Activated CD8-positive, alpha-beta T cell treated with anti-CD3 and anti-CD28 coated beads for 36 hours (primary cell): ENCODE measurements at places on chromosomes 1 and 21.
A peak's percentile ranks its signal among the peaks of the same experiment; 100 is the strongest.

DNA sequence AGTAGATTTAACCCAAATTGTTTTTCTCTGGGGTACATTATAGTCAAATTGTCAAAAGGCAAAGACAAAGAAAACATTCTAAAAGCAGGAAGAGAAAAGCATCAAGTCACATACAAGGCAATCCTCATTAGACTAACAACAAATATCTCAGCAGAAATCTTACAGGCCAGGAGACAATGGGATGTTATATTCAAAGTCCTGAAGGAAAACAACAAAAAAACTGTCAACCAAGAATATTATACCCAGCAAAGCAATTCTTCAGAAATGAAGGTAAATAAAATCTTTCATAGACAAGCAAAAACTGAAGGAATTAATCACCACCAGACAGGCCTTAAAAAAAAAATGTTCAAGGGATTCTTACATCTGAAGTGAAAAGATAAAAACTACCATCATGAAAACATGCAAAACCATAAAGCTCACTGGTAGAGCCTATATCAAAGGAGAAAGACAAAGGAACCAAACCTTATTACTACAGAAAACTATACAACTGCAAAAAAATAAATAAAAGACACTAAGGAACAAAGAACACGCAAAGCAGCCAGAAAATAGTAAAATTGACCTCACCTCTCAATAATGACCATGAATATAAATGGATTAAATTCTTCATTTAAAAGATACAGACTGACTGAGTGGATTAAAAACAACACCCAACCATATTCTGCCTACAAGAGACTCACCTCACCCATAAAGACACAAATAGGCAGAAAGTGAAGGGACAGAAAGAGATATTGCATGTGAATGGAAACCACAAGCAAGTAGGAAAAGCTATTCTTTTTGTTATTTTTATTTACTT is 113.8 kb upstream of the ZC3H11B start:
- no peak for DNase-seq

DNA sequence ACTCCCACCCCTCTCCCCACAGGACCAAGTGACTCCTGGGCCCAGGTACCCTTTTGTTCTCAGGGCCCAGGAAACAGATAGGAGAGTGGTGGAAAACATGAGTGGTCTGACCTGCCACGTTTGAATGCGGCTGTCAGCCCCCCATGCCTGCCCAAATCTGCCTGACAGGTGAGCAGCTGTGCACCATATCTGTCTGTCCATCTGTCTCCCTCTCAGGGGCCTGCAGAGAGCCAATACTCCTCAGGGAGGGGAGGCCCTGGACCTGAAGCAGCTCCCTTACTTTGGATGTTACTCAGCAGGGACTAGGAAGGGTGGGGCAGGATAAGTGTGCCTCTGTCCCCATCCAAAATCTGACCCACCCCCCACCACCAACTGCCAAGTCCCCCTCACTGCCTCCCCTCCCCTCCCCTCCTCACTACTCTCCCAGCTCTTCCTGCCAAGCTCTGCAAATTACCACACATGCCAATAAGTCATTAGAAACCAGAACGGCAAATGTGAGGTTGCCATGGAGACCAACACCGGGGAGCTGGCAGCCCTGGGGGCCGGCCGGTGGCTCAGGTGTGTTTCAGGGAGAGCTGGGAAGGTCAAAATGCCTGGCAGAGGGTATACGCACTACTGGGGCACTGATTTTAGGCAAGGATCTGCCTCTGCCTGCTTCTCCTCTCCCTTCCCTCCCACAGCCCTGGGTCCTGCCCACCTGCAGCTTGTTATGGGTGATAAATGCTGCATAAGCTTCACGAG is 11.5 kb downstream of the LRRN2 start:
- DNase-seq, result no peak

DNA sequence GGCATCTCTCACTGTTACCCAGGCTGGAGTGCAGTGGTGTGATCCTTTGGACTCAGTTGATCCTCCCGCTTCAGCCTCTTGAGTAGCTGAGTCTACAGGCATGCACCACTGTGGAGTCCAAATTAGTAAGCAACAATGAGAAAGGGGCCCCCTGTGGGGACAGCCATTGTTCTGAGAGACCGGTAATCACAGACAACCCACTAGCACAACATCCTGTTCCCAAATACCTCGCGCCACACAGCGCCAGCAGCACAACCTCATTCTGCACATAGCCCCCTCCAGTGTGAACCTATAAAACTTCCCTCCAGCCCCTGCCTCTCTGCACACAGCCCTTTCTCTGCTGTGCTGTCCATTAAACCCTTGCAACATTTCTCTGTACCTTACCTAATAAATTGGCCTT is 226.4 kb downstream of the DYRK1A start:
- peak; percentile 8 for DNase-seq

DNA sequence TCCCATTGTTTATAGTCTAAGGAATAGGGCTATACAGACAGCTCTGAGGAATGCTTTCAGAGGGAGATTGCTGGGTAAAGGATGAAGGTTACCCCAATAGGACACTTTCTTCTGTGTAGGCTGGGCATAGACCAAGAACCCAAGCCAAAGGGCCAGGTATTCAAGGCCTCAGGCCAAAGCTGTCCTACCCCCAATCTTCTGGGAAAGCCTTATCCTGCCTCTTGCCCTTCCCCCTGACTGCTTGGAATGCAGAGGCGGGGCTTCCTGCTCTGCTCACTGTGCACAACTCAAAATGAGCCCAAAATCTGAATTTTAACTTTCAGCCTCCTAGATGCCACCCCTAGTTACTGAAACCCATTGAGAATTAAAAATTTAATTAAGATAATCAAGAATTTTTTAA is 2.2 kb downstream of the OR10Z1 start:
- no peak for DNase-seq

DNA sequence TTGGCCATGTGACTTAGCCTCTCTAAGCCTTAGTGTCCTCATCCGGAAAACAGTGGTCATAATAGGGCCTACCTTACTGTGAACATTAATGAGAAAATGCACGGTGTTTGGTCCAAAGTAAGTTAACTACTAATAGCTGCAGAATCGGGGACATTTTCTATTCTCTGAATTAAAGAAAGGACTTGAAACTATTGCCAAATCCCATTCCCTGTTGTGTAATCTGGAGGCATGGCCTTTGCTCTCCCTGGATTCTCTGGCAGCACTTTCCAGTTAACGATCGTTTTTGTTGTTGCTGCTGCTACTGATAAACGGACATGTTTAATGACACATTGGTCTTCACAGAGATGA is 30.5 kb downstream of the FMO4 start:
- DNase-seq, result no peak

DNA sequence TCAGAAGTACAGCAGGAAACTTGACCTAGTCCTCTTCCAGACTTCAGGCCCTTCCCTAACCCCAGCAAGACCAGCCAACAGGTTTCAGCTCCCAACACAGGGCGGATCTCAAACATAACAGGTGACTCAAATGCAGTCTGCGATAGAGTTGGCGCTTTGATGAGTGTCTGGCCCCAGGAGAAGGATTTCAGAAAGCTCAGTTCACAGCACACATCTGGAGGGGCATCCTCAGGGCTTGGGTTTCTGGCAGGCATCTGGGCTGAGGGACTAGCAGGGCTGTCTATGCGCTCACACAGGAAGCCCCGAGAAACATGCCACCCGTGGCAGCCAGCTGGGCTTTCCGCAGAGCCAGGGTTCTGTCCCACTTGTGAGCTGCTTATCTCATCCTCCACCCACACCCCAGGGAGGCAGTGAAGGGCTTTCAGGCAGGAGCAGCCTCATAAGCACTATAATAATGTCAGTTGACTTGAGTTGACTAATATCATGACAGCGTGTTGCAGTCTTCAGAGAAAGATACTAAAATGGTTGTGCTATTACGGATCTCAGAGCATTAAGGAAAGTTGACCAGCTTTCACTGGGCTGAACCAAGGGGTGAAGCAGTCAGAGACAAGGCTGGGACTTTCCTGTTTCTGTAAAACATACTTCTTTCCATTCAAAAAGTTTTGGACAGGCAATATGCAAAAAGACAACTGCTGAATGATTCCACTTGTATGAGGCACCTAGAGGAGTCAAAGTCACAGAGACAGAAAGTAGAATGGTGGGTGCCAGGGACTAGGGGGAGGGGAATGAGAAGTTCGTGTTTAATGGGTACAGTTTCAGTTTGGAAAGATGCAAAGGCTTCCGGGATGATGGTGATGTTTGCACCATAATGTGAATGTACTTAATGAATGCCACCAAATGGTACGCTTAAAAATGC is 233.0 kb upstream of the IRF2BP2 start:
- peak; percentile 96 for DNase-seq

DNA sequence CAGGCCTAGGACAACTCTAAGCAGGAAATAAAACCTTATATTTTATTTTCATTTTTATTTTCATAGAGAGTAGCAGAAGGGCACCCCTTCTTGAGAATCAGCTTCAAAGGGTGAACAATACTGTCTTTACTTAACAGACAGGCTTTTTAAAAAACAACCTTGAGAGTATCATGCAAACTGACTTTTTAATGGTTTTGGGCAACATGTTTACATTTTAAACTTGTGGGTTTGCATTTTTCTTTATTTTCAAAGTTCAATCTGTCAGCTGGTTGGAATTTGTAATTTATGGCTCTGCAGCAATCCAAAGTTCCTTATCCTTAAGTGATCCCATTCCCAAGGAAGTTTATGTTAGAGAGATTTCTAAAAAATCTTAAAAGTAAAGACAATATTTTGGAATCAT is 392.3 kb upstream of the ADAMTS5 start:
- no peak for DNase-seq

DNA sequence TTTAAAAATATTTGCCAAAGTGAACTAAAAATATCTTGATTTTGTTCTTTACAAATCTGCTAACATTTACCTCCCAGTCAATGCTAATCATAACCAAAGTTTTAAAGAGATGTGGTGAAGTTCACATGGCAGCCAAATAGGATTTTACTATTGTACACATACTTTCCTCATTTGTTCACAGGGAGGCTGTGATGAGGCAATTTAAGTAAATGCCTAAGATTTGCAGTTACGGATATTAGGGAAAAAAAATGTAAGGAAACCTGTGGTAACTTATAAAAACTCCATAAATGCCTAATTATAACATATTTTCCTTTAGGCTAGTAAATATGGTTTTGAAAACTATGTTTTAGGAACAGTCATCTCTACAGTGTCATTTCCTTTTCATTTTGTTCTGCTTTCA is 32.4 kb downstream of the RGS5 start:
- no peak for DNase-seq

DNA sequence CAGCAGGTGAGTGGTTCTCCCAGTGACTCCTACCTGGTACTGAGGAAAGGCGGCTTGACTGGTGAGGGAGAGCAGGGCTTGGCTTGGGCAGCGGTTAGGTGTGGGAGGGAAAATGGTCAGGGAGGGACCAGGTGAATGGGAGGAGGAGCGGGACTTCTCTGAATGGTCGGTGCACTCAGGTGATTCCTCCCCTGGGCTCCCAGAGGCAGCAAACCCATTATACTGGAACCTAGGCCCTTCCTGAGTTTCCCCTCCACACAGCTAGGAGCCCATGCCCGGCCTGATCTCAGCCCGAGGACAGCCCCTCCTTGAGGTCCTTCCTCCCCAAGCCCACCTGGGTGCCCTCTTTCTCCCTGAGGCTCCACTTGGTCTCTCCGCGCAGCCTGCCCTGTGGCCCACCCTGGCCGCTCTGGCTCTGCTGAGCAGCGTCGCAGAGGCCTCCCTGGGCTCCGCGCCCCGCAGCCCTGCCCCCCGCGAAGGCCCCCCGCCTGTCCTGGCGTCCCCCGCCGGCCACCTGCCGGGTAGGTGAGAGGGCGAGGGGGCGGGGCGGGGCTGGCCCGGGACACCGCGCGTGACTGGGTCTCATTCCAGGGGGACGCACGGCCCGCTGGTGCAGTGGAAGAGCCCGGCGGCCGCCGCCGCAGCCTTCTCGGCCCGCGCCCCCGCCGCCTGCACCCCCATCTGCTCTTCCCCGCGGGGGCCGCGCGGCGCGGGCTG is 2.3 kb downstream of the ARTN start:
- no peak for DNase-seq

- no peak for DNase-seq
Observed at GRCh38 chr1:191993549-191993948, 164.7 kb upstream of the RGS18 start.

GRCh38 chr1:205491794-205492193 is 12.7 kb upstream of the CDK18 start:
- no peak for DNase-seq

DNA sequence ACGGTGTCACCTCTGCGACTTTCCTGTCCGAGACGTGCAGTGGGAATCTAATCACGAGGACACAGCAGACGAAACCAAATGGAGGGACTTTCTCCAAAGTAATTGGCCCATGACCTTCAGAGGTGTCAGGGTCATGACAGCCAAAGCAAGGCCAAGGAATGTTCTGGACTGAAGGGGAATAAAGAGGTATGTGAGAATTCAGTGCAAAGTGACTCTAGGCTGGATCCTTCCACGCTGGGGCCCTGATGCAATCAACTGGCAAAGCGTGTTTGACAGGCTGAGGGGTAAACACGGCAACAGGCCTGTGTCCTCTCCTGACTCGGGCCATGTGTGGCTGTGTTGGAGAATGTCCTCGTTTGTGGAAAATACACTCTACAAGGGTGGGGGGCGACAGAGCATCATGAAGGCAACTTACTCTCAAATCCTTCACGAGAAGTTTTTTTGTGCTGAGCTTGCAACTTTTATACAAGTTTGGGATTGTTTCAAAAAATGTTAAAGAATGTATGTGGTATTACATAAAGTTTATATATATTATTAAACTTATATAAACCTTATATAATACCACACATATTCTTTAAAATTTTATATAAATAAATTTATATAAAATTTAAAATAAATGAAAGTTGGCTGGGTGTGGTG is 1.7 kb downstream of the CFAP74 start:
- no peak for DNase-seq

GRCh38 chr1:209429611-209430010 is 153.9 kb upstream of the CAMK1G start:
- DNase-seq, result no peak

DNA sequence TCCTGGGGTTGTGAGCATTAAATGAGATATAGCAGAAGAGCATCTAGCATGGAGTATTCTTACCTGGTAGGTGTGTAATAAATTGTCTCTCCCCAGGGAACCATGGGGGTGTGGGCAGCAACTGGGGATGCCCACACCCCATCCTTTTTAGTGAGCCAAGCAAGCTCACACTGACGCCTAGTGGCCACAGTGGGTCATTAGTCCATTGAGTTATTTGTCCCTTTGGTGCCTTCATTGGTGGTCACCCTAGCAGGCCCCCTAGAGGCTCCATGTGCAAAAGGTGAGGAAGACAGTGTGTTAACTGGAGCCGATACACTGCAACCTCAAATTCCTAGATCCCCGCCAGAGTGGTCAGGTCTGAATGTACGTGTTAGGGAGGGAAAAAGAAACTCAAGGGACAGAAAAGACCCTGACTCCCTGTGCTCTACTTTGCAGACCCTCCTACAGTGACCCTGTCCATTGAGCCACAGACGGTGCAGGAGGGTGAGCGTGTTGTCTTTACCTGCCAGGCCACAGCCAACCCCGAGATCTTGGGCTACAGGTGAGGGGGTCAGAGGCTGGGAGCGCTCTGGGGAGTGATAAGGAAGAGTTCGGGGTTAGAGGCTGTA is 93.3 kb upstream of the CD1D start:
- peak; percentile 62 for DNase-seq
